Activated T-helper 1 cell treated with anti-CD3 and anti-CD28 coated beads, Interleukin-12 subunit alpha, Interleukin-12 subunit beta, Interleukin-2, Interleukin-4 antibody, amounts not matched to agents 30 ng/mL and 10 ng/mL and 1 ng/mL, durations not matched to agents 14 hours and 24 hours and 36 hours (primary cell): ENCODE measurements at places on chromosomes 13 and 19.

- DNase-seq = no peak
Measured at GRCh38 chr13:26548205-26548765, 9.2 kb upstream of the WASF3 start.

GRCh38 chr13:109545931-109546330 lies 240.5 kb downstream of the IRS2 start:
- no peak for DNase-seq

DNA sequence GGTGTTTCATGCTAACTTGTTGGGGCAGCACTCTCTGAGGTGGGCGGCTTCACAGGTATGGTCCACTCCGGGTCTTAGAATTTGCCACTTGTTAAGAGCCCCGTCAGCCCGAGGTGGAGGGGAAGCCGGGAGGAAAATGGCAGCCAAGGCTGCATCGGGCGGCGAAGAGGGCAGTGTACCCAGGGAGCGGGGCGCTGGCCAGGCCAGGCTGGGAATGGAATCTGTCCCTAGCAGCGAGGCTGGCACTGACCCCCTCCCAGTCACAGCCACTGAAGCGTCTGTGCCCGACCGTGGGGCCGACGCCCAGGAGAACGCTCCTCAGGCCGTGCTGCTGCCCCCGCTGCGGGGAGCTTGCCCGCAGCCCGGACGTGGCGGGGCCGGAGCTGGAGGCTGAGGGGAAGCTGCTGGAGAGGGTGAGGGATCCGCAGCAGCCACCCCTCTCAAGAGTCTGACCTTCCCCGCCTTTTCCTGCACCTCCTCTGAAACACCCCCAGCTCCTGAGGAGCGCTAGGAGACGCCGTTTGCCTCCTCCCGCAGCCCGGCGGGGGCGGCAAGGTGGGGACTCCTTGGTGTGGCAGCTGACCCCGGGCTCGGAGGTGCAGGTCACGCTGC lies 313.8 kb upstream of the SPRY2 start:
- no peak for DNase-seq

DNA sequence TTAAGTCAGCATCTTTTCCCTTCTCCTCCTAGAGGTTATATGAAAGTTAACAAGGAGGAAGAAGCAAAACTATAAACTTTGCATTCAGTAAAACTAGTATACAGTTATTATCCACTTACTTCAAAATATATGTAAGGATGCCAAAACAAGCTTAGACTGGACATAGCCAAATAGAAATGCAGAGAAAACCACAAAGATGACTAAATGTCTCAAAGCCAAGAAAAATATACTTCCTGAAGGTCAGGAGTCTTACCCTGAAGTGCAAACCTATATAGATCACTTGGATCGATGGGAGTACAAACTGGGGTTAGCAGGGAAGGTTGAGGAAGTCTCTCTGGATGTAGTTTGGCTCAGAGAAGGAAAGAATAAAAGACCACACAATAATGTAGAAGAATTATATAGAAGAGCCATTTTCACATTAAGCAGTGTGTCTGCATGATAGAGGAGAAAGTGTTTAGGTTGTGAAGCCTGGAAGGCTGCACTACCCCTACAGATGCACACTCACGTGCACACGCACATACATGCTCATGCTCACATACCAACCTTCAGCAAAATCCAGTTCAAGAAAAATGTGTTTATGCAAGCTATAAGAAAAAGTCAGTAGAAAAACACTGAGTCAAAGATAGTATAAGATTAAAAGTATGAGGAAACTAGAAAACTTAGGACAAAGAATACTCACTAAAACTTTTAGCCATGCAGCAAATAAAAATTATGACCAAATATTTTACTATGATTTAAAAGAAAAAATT lies 112.1 kb upstream of the RXFP2 start:
- DNase-seq = no peak

- no peak for DNase-seq
Measured at GRCh38 chr19:8506402-8506957, 4.0 kb upstream of the PRAM1 start.

DNA sequence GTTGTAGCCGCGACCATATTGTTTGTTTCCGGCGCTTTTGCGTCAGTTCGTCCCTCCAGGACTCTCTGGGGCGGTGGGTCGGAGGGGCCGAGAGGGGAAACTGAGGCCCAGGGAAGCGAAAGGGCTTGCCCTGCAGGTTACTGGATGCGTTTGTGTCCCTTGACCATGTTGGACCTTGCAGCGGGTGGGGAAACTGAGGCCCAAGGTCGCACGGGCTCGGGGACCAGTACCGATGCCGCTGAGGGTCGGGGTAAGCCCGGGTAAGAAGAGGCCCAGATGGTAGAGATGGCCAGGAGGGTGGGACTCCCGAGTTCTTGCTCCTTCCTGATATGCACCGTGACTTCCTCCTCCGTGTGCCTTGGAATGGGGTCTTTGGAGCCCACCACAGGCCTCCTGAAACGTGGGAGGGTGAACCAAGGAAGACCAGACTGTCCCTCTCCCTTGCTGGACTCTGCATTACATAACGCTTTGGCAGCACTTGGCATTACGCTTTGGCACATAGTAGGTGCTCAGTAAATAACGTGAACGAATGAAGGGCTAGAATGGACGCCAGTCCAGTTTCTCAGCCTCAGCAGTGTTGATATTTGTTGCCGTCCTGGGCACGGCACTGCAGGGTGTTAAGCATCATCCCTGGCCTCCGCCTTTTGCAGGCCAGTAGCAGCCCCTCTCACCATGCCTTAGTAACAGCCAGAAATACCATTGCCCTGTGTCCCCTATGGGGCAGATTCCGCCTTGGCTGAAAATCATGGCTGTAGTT lies 743 bp downstream of the CHAF1A start:
- DNase-seq = no peak

DNA sequence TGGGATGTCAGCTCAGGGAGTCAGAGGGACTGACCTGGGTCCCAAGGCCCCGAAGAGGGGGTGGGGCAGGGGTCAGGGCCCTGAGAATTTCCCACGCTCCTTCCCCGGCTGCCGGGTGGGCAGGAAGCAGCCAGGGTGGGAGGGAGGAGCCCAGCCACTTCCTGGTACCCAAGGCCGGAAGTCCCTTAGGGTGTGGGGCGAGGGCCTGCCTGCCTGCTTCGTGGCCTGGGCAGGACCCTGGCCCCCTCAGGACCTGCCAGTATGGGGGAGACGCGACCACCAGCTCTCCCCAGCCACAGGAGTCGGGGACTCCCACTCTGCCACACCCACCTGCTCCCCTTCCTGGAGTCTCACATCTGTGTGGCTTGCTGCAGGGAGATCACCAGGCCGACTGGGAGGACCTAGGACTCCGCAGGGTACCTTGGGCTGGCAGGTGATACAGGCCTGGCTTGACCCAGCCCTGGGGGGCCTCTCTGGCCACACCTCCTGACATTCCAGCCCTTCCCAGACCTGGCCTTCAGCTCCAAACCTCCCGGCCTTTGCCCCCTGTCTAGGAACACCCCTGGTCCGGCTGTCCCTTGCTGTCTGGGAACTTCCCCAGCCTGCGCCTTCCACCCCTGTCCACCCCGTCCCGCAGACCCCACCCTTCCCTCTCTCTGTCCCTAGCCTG lies 9.8 kb upstream of the CIRBP start:
- peak; percentile 75 for DNase-seq

DNA sequence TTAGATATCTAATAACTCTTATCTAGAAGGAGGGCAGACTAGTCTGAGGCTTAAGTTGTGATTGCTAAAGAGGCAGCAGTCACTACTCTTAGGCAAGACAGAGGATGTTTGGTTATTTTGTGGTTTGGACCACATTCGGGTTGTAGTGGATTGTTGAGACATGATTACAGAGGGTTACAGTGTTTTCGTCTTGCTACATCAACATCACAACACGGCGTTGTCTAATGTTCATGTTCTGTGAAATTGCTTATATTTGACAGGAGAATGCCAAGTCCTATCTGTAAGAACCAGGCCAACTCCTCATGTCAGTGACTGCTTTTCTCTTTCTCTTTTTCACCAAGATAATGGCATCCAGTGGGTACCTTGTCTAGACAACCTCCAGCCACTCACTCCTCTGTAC lies 16.8 kb upstream of the TM9SF2 start:
- DNase-seq = peak; percentile 7

DNA sequence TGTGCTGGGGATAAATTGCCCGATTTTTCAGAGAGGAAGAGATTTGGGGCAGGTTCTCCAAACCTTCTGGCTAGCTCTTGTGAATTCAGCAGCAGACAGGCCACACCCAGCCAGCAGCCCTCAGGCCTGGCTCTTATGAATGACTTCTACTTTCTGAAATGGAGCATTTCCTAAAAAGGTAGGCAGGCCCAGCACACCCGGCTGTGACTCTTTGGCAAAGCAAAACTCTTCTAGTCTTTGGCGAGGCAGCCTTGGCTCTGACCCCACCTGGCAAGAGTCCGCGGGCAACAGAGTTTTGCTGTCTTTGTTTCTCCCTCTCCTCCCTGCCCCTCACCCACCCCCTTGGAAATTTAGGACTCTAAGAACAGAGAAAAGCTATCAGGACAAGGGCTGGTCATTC lies 221.2 kb downstream of the ZNF536 start:
- DNase-seq = no peak

- no peak for DNase-seq
Measured at GRCh38 chr19:27936139-27936538, 1276.8 kb downstream of the UQCRFS1 start.

DNA sequence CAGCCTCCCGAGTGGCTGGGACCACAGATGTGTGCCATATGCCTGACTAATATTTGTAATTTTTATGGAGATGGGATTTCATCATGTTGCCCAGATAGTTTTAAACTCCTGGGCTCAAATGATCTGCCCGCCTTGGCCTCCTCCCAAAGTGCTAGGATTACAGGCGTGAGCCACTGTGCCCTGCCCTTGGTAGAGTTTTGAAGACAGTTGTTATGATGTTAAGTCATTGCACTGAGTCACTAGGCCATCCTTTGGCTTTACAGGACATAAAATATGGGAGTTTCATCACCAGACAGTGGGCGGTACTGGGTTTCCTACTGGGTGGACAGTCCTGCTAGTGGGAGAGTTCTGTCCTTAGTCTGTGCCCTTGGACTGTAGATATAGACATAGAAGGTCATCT lies 282.5 kb downstream of the ATP8A2 start:
- DNase-seq = no peak

GRCh38 chr19:16217716-16218451 lies 20.2 kb downstream of the AP1M1 start:
- DNase-seq = no peak

DNA sequence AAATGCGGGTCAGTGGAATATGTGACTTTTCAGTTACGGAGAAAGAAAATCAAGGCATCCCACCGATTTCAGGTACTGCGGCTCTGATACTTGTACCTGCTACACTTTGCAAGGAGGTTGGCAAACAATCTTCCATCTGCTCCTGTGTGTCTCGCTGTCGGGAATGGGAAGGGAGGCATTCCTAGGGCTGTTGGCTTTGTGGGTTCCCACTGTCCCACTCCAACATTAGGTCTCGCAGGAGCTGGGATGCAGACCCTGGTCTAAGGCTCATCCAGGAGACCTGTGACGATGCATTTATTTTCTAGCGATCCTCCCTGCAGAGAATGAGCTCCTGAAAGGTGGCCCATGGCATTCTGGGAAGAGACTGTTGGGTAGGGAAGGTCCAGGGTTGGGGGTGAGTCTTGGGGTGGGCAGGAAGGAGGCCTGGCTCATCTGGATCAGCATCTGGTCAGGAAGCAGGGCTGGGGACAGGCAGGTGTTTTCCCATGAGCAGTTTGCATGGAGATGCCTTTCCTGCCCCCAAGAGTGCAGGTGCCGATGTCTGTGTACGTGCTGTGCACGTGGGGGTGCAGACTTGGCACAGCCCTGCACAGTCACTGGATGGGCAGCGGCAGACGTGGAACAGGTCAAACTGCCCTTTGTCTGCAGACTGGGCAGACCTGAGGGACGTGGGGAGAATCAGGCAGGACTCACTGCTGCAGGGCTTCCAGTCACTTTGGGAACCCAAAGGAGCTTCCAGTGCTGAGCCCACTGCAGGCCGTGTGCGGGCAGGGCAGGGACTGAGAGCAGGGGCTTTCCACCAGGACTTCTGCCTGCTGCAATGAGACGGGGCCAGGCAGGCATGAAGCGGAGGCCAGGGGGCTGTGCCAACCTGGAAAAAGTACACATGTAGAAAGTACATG lies 152.4 kb downstream of the TEX29 start:
- no peak for DNase-seq

DNA sequence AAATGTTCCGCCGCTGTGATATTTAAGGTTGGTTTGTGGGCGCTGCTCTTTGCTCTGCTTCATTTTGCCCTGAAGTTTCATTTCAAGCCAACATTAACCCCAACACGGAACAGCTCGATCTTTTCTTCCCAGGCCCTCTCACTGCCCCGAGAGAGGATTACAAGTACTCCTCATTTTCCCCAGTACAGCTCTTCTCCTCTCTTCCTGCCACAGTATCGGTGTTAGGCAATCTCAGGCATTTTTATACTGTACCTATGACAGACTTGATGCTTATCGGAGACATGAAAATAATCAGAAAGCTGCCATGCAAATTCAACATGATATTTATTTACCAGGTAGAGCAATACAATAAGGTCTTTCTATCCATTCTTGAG lies 1.3 kb upstream of the EDNRB start:
- DNase-seq = no peak

GRCh38 chr19:38691938-38692457 lies 44.5 kb downstream of the ACTN4 start:
- DNase-seq = no peak

GRCh38 chr13:75864718-75865117 lies 228.6 kb downstream of the LMO7 start:
- DNase-seq = no peak

DNA sequence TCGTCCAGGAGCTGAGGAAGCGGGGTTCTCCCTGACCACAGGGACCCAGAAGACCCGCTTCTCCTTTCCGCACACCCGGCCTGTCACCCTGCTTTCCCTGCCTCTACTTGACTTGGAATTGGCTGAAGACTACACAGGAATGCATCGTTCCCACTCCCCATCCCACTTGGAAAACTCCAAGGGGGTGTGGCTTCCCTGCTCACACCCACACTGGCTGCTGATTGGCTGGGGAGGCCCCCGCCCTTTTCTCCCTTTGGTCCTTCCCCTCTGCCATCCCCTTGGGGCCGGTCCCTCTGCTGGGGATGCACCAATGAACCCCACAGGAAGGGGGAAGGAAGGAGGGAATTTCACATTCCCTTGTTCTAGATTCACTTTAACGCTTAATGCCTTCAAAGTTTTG lies 18.9 kb downstream of the VASP start:
- DNase-seq = no peak
